Activated CD8-positive, alpha-beta memory T cell treated with anti-CD3 and anti-CD28 coated beads for 24 hours (primary cell): ENCODE measurements at places on chromosomes 1 and 21.

DNA sequence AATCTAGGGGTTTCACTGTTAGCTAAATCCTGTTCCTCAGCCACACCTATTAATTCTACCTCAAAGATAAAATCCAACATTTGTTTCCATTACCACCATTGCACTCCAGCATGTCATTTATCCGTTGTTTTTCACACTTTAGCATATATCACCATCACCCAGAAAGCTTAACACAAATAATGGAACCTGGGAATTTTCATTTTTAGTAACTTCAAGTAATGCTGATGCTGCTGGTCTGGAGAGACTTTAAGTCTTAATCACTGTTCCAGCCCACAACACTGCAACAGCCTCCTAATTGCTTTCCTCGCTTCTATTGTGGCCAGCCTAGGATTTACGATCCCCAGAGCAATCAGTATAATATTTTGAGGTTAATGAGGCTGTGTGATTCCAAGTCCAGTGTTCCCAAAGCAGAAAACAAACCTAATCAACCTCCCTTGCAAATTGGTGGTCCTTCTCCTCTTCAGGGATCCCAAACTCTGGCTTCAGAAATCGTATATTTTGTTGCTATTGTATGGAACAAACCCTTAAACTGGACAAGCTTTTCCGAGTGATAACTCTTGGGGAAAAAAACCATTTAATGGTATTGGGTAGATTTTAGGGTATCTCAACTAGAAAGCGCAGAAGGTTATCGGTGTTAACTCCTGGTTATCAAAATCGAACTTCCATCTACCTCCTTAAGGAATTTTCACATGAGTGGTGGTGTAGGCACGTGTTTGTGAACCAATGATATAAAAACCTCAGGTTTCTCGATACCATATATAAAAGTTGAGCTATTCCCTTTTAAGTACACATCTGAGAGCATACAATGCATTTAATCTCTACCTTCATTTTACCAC is 50.0 kb upstream of the BOLA1 start:
- no peak for DNase-seq

GRCh38 chr21:27477296-27477695 is 510.4 kb upstream of the ADAMTS5 start:
- no peak for DNase-seq

- DNase-seq: no peak
These were observed 183.3 kb downstream of the PTGER3 start for GRCh38 chr1:70864302-70864701.

- DNase-seq: no peak
These were observed 16.6 kb upstream of the IL19 start for GRCh38 chr1:206754011-206754410.

GRCh38 chr1:172144445-172145061 is 275.9 kb upstream of the C1orf105 start:
- DNase-seq: no peak

DNA sequence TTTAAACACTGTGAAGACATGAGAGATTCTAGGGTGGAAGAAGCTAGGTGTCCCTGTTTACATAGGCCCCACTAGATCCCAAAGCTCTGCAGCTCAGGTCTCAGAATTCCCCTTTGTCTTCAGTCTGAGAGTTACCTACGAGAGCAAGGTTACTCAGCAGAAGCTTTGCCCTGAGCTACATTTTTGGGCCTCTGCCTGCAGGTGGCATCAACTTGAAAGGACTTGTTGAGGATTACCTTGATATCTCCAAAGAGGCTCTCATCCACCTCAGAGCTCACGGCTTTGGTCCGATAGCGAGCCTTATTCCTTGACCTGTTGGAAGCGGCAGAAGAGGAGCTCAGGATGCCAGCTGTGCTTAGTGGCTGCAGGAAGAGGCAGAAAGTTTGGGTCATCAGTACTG is 7.0 kb downstream of the CFAP45 start:
- DNase-seq: no peak

DNA sequence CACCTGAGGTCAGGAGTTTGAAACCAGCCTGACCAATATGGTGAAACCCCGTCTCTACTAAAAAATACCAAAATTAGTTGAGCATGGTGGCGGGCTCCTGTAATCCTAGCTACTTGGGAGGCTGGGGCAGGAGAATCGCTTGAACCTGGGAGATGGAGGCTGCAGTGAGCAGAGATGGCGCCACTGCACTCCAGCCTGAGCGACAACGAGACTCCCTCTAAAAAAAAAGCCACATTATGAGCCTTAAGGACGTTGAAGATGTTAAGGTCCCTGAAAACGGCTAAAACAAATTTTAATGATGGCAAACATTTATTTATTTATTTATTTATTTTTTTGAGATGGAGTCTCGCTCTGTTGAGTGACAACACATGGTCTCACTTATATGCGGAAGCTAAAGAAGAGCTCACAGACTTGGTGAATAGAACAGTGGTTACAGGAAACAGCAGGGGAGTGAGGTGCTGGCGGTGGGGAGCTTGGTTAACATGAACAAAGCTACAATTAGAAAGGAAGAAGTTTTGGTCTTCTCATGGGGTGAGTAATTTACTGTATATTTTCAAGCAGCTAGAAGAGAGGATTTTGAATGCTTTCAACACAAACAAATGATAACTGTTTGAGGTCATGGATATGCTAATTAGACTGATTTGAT is 47.1 kb downstream of the TCP10L start:
- DNase-seq: no peak

- DNase-seq: no peak
These were observed 21.8 kb upstream of the RIMKLA start for GRCh38 chr1:42358791-42359190.
